ENCODE measurements at places on chromosomes 6 and 20. TPM values are rescaled to one million over a fixed set of nuclear protein-coding genes. Genes with fewer than 3 reads are reported as not detected.

DNA sequence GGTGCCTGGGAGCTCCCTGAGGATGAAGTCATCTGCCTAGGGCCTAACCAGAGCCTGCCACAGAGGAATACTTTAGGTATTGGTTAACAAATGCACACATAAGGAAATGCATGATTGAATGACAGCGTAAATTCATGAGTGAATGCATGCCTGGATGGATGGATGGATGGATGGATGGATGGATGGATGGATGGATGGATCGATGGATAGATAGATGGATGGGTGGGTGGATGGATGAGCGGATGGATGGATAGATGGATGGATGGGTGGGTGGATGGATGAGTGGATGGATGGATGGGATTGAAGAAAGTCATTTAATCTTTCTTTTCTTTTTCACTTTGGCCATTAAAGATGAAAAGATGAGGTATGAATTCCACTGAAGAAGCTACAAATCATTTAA is 111.9 kb upstream of the SIRPG start:
- no peak for DNase-seq

Gene LHFPL5
- not detected for polyA plus RNA-seq

GRCh38 chr20:12411246-12411940 is 493.7 kb downstream of the BTBD3 start:
- DNase-seq = no peak

DNA sequence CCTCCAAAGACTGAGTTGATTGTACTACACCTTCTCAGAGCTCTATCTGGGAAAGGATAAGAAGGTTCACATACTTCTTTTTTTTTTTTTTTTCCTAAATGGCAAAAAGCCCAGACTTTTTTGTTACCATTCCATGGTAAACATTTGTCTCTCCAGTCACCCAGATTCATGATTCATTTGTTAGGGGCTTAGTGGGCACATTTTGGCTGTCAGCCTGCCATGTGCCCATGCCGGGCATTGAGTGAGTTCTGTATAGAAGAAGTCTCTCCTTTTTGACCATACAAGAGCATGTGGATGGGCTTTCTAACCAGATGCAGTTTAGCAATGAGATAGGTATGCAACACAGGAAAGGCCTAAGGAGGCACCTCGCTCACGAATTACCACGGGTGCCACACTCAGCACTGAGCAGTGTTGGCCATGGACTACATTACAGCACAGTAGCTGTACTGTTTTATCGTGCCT is 447.5 kb upstream of the HSF2 start:
- peak; percentile 85 for DNase-seq

Gene C2
- not detected for polyA plus RNA-seq

Gene EBF4
- 2.5 TPM for polyA plus RNA-seq

DNA sequence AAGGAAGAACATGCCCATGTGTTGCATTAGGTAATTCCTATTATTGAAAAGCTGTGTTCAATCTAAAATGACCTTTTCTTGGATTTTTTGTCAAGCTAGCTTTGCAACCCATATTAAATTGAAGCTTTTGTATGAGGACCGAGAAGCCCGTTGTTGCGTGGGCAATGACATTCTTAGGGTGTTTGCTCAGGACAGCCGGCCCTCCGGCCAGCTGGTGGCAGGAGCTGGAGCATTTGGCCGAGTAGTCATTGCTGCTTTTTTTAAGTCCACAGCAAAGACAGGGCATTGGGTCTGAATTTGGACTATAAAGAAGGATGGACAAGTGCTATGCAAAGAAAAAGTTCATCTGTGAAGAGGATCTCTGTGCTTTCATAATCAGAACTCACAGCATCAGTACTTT is 365.8 kb downstream of the SAMD5 start:
- DNase-seq = peak; percentile 31

DNA sequence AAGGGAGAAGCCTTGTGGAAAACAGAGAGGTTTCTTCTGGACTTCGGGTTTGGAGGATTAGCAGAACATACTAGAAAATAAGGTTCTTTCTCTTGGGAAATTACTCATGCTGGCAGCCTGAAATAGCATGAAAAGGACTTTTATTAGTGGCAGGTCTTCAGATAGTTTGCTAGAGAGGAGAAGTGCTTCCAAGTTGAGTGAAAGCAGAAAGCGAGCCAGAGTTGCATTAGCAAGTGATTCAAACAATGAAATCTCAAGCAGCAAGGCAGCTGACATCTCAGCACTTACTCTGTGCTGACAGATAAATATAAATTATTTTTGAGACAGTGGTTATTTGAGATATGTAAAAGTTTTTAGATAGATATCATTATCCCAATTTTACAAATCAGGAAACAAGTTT is 91.9 kb downstream of the PLCB4 start:
- DNase-seq = no peak

DNA sequence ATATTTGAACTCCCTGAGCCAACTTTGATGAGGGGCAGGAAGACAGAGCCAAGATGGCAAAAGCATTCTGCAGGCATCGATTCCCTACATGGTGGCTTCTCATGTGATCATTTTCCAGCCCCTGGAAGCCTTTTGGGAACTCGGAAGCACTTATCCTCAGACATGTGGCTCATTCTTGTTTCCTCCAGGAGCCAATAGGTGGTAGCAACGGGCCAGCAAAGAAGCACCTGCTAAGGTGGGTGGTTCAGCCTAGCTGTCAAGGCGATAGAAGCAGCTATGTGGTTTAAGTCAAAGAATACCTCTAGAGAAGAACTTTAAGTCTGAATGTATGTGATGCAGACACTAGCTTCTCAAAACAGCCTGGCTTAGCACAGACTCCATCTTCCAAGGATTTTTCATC is 64.9 kb upstream of the PAX1 start:
- no peak for DNase-seq

GRCh38 chr6:161139304-161139765 is 134.5 kb downstream of the AGPAT4 start:
- no peak for DNase-seq

DNA sequence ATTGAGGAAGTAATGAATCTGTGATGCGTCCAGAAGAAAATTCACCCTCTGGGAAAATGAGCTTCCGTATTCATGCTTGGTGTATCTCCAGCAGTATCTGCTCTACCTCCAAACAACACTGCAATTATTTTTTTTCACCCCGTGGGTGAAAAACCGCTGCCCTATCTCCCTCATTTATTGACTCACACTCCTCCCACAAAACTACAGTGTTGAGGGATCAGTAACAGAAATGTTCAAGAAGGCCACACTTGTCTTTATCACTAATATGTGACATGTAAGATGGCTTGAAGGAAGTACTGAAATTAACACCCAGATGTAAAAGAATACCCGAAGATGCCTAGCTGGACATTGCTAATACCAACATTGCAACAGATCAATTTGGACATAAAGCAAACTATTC is 4.9 kb upstream of the TBX18 start:
- DNase-seq = no peak

Gene SLC17A9
- 48.3 TPM for polyA plus RNA-seq

DNA sequence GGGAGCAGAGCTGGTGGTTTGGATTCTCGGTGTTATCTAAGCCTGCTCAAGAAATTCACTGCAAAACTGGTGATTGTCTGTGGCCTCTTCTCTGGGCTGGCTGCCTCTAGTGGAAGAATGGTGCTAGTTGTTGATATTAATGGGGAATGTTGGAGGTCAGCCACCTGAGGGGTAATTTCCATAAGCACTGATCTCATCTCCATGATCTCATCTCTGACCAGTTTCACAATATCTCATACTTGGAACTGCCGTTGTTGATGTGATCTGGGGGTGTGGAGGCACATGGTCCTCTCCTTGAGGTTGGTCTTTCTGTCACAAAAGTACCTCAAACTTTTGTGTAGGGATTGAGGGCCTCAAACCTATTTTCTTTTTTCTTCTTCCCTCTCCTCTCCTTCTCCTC is 102.6 kb downstream of the CD109 start:
- DNase-seq = peak; percentile 43

DNA sequence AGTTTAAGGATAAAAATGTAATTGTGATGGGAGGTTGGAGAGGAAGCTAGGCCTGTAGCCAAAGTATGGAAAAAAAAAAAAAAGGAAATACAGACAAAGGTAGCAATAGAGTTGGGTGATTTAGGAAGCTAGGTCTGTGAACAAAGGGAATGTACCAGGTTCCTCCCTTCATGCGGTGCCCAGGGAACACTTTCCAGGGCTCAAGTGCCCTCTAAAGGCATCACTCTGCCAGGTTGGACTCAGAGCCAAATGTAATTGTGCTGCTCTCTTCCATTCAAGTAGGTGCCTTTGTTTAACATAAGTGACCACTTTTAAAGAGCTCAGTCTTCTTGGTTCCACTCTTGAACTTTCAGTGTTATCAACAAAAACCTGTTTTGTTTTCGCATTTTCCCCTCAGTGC is 159.7 kb upstream of the AHI1 start:
- DNase-seq = no peak

DNA sequence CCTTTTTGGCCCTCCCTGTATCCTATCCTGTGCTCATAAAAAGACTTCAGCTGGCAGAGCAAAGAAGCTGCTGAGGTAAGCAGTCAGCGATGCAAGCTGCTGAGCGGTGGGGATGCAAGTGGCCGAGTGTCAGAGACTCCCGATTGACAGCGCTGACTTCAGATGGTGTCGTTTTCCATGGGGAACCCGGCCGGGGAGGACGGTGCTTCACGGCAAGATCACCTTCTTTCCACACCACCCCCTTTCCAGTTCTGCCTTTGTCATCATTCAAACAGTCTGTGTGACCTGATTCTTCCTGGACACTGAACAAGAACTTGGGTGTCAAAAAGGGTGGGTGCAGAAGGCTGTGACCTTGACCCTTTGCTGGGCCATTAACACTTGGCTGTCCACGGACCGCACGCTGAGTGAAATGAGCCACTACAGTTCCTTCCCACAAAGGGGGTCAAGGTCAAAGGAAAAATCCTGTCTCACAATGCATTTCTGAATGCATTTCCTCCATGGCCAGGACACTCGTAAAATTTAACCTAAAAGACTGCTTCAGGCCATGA is 52.9 kb upstream of the UNC93A start:
- DNase-seq = no peak

Gene SPATS1
- polyA plus RNA-seq = not detected

DNA sequence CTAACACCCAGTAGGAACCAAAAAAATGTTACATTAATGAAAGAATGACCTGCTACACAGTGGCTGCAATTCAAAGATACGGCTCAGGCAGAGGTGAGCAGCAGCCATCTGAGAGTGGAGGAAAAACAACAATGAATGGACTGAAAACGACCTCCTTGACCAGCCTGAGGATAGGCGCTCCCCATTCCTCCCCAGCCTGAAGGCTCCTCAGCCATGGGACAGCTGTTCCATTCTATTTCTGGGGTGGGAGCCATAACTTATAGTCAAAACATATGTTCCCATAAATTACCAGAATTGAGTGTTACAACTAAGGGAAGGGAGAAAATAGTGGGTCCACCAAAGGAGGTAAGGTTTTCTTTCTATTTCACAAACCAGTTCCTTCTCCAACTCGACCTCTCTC is 27.2 kb downstream of the FYN start:
- DNase-seq = no peak

DNA sequence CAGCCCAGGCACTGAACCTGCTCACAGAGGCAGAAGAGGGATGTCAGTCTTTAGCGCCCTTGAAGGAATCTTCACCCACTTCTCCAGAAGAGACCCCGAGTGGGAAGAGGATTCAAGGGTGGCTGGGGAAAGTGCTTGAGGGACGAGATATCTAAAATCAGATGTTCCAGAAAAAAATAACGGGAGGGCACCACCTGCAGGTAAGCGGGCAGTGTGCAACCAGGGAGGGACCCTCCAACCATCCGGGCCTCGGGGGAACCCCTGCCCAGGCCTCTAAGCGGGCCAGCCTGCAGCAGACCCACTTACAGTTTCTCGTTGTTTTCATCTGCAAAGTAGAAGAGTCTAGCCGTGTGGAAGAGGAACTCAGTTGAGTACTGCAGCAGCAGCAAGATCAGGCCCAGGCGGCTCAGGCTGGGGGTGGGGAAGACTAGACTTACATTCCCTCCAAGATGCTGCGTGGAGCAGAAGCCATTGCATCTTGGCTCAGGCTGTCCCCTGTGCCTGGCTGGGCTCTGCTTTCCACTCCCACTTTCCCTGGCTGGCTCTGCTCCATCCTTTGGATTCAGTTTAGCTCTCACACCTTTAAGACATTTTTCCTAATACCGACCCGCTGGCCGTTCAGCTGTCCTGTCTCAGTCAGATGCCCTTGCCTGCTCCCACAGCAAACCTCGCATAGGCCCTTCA is 71.0 kb downstream of the TRAM2 start:
- DNase-seq = no peak

GRCh38 chr6:21201637-21202350 is 391.8 kb upstream of the SOX4 start:
- no peak for DNase-seq

Gene ENPP1
- 0.36 TPM for polyA plus RNA-seq

Gene CYP24A1
- polyA plus RNA-seq = not detected

GRCh38 chr6:153117986-153118879 is 12.8 kb downstream of the RGS17 start:
- DNase-seq = no peak

GRCh38 chr6:79040083-79040482 is 38.0 kb downstream of the PHIP start:
- no peak for DNase-seq

GRCh38 chr6:13455552-13455966 is 31.8 kb downstream of the GFOD1 start:
- DNase-seq = no peak

Gene ENPP5
- not detected for polyA plus RNA-seq

GRCh38 chr20:16607364-16608276 is 34.4 kb upstream of the KIF16B start:
- DNase-seq = no peak

- DNase-seq = peak; percentile 53
Measured at GRCh38 chr6:71349395-71349794, 60.8 kb downstream of the OGFRL1 start.

GRCh38 chr6:84685983-84686584 is 78.3 kb downstream of the TBX18 start:
- DNase-seq = no peak

Gene PRICKLE4
- 1.5 TPM for polyA plus RNA-seq

Gene LINC00237
- polyA plus RNA-seq = not detected

- DNase-seq = no peak
Measured at GRCh38 chr6:149763866-149764265, 14.3 kb downstream of the PCMT1 start.

- DNase-seq = no peak
Measured at GRCh38 chr6:162123797-162124196, 603.8 kb downstream of the PRKN start.

DNA sequence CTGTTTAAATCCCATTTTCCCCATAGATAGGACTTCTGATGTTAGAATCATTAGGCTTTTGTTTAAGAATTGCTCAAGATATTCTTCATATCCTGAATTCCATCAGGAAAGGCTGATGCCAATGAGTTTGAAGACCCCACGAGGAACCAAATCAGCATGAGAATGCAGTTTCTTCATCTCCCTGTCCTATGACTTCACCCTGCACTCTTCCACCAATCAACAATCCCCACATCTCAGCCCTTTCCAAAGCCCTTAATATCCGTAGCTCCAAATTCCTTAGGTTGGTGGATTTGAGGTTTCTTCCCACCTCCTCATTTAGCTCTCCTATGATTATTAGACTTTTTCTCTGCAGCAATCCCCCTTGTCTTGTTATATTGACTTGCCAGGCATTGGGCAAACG is 88.3 kb upstream of the PRND start:
- no peak for DNase-seq

Gene GABBR1
- polyA plus RNA-seq = 43.6 TPM

- DNase-seq = no peak
Measured at GRCh38 chr20:36030149-36030548, 61.8 kb downstream of the CNBD2 start.

GRCh38 chr20:31691646-31692275 is 30.9 kb downstream of the BCL2L1 start:
- no peak for DNase-seq

GRCh38 chr6:110795271-110795670 is 20.0 kb downstream of the CDK19 start:
- DNase-seq = no peak
